Cerebellar nuclear complex (tissue), 1 donor: ENCODE measurements at places on chromosomes 4 and X.

DNA sequence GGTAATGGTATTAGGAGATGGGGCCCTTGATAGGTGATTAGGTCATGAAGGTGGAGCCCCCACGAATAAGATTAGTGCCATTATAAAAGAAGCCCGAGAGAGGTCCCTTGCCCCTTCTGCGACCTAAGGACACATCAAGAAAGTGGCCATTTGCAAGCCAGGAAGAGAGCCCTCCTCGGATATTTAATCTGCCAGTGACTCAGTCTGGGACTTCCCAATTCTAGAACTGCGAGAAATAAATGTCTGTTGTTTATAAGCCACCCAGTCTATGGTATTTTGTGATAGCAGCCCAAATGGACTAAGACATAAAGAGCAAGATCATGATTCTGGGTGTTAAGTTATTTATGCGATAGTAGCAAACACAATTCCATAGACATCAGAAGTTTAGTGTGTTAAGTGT is 192.2 kb downstream of the LDB2 start:
- DNase-seq, result no peak

GRCh38 chrX:128436397-128437103 is 384.3 kb upstream of the ACTRT1 start:
- no peak for DNase-seq

- DNase-seq, result no peak
Measured at GRCh38 chr4:180542445-180543100, 1700.6 kb upstream of the TENM3 start.

GRCh38 chr4:76714226-76714625 is 183.7 kb downstream of the SOWAHB start:
- DNase-seq, result no peak

GRCh38 chr4:15489551-15489950 is 19.9 kb downstream of the CC2D2A start:
- no peak for DNase-seq

- DNase-seq, result no peak
Measured at GRCh38 chrX:70755850-70756249, 152.7 kb downstream of the TEX11 start.

- no peak for DNase-seq
Measured at GRCh38 chrX:49710744-49711319, 15.0 kb upstream of the PAGE1 start.

GRCh38 chr4:3355266-3355748 is 62.5 kb downstream of the RGS12 start:
- DNase-seq, result no peak

DNA sequence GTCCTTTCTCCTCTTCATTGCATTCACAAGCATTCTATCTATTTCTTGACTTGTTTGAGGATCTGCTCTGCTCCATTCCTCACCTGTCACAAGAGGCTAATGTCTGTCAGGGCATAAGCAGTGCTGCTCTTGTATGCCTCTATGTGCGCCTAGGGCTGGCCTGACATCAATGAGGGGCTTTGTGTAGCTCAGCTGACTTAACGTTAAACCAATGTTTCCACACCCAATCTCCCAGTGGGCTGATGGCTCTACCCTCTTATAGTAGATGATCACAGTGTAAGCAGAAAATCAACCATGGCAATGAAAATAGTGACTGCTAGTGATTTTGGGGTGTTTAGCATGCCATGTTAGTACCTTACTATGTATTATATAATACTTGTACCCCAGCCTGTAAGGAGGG is 139.0 kb downstream of the UNC5C start:
- no peak for DNase-seq

DNA sequence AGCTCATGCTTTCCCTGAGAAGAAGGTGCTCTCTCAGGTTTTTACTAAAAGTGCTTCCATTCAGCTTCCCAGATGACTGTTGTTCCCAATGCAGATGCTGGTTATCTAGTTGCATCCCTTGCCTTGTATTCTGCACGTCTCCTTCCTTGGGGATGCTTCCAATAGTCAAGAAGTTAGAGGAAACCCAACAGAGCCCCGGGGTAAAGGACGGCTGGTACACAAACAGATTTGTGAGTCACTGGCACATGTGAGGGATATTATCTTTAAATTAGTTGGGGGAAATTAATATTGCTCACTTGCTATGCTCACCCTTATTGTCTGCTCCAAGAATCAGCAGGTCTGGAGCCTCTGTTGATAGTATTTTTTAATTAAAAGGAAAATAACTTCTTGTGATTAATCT is 465.2 kb upstream of the BOD1L1 start:
- no peak for DNase-seq

DNA sequence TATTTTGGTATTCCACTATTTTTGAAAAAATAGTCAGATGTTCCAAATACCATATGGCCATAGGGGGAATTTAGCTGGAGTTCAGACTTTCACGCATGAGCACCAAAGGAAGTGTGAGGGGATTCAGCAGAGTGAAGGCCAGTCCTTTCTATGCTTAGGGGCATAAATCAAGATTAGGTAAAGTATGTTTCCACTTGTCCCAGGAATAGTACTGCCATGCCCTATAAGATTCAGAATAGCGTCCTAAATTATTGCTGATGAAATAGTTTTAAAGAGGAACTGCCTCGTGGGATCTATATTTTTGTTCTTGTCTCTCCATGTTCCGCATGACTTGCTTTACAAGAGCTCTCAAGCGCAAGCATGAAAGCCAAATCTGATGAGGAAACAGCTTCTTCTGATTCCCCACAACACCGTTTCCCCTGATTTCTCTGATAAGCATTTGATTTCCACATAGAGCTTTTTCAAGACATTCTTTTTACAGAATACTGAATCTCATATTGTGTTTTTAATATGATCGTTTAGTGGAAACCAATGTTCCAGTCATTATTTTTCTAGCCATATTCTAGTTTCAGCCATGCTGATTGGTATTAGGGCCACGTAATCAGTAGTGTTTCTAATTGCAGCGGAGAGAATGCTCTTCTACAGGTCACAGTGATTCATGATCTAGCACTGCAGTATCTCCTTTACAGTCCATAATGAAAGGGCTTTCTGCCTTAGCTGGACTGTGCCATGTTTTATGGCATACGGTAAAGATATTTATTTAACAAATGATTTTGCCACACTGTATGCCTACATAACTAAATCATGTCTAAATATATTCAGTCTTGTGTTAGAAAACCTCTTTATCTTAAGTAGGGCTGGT is 492.3 kb downstream of the CENPC start:
- DNase-seq, result no peak

DNA sequence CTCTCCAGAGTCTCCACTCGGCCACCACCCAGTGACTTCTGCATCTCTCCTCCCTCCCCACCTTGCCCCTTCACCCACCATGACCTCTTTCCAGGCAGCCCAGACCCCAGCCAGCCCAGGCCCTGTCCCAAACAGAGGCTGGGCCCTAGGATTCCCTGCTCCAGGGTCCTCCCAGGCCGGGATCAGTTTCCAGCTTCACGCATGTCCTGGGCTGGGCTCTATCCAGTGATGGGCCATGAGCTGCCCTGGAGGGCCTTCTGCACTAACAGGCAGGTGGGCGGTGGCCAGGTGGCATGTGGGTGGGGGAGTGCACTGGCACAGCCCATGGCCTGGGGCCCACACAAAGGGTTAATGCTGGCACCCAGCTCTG is 20.4 kb upstream of the ADD1 start:
- DNase-seq, result no peak

GRCh38 chrX:50953832-50954231 is 43.3 kb downstream of the BMP15 start:
- DNase-seq, result no peak

DNA sequence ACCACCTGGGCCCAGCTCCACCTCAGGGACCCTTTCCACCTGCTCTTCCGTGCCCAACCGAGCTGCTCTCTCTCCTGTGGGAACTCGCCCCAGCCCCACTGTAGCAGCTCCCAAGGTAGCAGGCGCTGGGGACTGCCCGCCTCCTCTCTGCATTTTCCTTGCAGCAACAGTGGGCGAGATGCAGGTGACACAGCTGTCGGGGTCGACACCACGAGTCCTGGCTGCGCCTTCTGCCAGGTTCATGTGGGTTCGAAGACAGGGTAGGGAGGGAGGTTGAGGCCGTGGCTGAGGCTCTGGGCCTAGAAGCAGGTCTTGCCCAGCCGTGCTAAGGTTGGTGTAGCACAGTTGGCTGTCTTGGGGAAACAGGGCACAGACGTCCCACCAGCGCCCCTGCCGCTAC is 245.2 kb upstream of the FSTL5 start:
- DNase-seq, result no peak

GRCh38 chr4:74292111-74292870 is 16.0 kb upstream of the EPGN start:
- no peak for DNase-seq

DNA sequence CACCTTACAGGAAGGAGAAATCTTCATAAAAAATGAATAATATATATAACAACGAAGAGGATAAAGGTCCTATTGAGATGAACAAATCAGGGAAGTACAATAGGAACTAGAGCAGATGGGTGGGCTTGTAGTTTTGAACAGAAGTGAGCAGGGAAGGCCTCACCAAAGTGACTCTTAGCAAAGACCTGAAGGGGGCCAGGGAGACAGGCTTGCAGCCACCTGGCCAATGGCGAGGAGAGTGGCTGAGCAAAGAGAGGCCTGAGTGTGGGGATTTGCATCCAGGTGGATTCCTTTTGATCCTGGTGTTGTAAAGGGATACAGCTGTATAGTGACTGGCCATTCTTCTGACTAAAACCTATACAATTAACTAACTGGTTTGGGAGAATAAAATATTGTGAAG is 354.1 kb downstream of the CAMK2D start:
- no peak for DNase-seq

GRCh38 chr4:186845137-186845842 is 121.6 kb upstream of the FAT1 start:
- no peak for DNase-seq

DNA sequence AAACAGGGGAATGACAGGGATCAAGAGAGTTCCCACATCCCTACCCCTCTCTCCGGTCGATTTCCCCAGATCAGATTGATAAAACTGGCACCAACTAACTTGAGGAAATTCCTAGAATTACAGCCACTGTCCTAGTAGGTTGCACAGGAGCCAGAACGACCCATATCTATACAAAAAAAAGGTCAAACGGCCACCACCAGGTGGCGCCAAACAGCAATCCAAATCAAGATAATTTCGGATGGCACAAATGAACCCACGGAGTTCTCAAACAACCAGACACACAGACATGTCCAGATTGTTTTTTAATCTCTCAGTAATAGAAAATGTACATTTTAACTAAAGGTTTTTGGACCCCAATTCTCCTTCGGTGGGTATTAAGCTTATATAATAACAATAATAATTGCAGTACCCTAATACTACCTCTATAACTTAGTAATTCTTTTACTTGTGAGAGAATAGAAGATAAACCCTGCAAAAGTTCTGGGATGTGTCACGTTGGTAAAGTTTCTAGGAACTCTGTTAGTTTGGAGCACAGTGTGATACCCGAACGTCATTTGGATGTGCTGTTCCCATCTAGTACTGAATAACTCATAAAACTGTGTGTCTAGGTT is 212.6 kb downstream of the SPOCK3 start:
- DNase-seq, result no peak

DNA sequence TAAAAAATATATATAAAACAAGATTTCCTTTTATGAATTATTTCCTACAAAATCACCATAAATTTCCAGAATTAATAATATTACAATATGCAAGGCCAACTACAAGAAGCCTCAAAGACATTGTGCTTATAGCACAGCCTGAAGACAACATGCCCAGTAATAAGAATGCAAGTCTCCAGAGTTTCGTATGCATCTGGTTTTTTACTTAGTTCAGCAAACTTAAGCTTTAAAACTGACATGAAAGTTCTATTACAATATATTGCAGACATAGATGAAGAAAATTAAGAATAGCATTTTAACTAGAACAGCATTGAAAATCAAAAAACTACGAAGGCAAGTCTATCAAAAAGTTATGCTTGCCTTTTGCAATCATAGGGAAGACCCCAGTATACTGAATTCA is 107.6 kb downstream of the PRDM5 start:
- DNase-seq, result no peak

- no peak for DNase-seq
Measured at GRCh38 chr4:100504086-100504874, 13.5 kb downstream of the EMCN start.

DNA sequence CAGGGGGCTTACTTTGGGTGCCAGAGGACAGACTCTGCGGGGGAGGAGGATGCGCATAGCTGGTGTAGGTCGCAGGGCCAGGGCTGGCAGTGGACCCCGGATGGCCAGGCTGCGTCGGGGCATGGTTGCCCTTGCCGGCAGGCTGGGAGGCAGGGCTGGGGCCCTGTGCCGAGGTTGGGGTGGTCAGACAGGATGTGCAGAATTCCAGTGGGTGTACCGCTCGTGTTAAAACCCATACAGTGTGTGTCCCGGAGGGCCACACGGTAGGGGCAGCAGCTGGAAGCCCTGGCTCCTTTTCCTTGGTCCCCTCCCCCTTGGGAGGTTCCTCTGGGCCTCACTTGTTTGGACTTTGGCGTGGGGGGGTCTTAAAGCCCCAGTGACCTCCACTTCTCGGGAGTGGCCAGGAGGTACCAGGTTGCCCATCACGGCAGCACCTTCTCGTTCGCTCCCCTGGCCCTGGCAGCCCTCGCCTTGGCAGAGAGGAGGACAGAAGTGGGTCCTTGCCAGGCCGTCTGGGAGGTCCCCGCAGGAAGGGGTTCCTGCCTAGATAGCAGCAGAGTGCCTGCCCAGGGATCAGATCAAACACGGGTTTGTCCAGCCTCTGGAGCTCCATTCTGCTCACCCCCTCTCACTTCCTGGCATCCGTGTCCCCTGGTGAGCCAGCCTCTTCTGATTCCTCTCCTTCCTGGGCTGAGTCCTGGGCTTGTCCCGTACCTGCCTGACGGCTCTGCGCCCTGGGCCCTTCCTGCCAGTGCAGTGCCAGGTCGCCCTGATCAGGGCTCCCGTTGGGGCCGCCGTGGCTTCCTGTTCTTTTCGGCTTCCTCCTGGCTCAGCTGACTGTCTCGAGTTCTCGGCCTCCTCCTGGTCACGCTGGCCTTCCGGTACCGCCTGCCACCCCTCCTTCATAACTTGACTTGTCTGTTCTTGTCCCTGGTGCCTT is 56.7 kb upstream of the HGFAC start:
- DNase-seq, result no peak

- DNase-seq, result no peak
Measured at GRCh38 chr4:104302731-104303130, 192.0 kb downstream of the CXXC4 start.

GRCh38 chr4:17284323-17285175 is 227.3 kb downstream of the QDPR start:
- DNase-seq, result no peak

GRCh38 chr4:10090467-10091250 is 25.9 kb downstream of the WDR1 start:
- DNase-seq, result no peak

DNA sequence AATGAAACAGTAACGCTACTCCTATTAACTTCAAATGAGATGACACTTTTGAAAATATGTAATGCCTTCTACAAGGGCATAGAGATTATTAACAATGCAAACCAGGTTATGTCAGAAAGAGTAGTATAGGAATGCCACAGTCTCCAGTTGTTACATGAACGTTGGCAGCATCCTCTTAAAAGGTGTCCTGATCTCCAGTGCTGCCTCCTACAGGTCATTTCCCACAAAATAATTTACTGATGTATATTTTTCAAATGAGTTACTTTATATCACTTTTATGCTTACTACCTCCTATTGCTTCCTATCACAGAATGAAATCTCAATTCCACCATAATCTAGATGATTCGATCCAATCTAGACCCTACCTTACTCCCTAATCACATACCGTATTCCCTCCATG is 195.2 kb upstream of the EPHA5 start:
- DNase-seq, result no peak
